ENCODE measurements at places on chromosomes 7 and 10.

DNA sequence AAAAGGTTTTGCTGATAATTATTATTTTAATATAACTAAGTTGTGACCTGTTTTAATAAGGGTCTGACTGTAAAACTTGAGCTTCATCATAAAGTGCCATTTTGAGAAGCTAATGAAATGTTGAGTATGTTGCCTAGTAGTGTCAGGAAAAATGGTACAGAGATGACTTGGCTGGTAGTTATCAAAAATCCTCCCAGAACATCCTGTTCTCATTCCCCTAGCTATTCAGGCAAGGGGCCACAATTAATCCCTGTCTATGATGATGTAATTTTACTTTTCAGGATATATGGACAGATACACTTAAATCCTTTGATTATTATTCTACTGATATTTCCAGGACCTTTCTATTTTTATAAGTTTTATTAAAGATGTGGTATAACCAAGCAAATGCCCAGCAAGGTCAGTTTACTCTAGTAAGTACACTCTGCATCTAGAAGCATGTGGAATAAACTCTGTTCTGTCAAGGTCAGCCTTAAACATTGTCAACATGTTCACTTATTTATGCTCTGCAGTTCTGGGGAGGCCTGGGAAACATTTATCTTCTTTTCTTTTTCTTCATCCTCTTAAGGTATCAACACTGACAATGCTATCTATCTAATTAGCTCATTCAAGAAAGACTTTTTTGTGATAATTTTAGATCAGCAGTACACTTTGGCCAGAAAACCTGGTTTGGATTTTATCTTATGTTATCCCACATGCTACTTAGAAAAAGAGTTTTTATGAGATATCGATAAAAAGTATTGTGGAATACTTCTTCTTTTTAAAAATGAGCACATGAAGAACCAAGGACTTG, 32.1 kb downstream of the BTRC start:
- DNase-seq, result no peak

- no peak for DNase-seq
These were observed 87.4 kb downstream of the EPC1 start for GRCh38 chr10:32259551-32259950.

DNA sequence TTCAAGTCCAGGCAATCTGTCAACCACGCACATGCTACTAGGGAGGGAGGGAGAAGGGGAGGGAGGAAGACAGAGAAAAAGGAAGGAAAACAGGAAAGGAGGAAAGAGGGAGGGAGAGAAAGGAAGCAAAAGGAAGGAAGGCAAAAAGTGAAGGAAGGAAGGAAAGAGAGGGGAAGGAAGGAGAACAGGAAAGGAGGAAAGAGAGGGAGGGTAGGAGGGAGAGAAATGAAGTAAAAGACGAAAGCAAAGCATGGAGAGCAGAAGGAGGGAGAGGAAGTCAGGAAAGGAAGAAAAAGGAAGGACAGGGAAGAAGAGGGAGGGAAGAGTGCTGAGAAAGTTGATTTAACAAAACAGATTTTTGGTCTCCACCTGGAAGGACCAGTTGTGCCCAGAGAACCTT, 25.6 kb downstream of the KLF6 start:
- DNase-seq, result no peak

GRCh38 chr7:96388166-96388565, 66.3 kb upstream of the SLC25A13 start:
- no peak for DNase-seq

GRCh38 chr7:130365511-130366441, 14.5 kb upstream of the CPA1 start:
- DNase-seq, result peak; percentile 77

- DNase-seq, result peak; percentile 35
These were observed 86.9 kb downstream of the JAZF1 start for GRCh38 chr7:28093623-28094232.

GRCh38 chr7:152751449-152752141, 8.0 kb upstream of the ACTR3B start:
- DNase-seq, result no peak

- no peak for DNase-seq
These were observed 48.0 kb downstream of the SEMA3C start for GRCh38 chr7:80870813-80871212.

GRCh38 chr10:129550658-129551057, 83.6 kb downstream of the MGMT start:
- DNase-seq, result no peak

- DNase-seq, result no peak
These were observed 202.4 kb upstream of the NEBL start for GRCh38 chr10:21099291-21100062.

DNA sequence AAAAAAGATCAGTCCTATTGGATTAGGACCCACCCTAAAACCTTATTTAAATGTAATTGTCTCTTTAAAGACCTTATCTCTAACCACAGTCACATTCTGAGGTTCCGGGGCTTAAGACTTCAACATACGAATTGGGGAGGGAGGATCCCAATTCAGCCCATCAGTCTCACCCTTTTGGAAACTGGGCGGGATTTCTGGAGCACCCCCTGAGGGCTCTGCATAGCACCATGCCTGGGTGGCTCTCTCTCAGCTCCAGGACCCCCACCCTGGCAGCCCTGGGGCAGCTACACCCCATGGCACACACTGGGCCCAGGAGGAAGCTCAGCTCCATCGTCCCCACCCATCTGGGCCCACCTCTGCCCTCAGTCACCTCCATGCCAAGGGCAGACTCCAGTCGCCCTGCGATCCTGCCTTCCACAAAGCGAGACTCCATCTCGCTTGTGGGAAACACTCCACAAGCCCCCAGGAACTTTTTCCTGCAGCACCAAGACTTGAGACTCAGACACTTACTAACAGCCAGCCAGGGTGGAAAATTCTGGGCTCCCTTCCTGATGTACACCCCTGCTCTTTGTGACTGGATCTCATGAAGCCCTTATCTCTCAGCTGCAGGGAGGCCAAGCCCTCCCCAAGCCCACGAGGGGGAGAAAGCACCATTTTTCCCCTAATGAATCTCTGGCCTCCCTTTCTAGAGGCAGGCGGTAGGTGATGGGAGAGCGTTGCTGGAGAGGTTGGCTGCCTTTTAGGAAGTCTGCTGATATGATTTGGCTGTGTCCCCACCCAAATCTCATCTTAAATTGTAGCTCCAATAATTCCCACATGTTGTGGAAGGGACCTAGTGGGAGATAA, 90.8 kb upstream of the KDM7A start:
- no peak for DNase-seq

DNA sequence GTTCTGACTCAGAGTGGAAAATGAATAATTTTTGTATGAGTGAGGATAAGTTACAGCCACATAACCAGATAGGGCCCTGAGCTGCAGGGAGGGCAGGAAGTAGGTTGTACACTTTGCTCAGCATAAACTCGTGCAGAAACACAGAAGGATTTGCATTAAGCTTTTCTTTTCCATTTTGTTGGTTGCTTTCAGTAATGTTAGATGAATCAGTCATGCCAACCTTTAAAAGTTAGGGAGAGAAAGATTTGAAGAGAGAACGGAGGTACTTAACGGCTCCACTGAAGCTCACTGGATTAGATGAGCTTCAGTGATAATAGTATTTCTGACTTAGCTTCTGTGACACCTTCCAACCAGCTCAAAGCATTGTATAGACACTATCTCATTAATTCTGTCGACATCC, 348.1 kb downstream of the GATA3 start:
- no peak for DNase-seq

- DNase-seq, result no peak
These were observed 764.6 kb downstream of the PHTF2 start for GRCh38 chr7:78563191-78563590.

DNA sequence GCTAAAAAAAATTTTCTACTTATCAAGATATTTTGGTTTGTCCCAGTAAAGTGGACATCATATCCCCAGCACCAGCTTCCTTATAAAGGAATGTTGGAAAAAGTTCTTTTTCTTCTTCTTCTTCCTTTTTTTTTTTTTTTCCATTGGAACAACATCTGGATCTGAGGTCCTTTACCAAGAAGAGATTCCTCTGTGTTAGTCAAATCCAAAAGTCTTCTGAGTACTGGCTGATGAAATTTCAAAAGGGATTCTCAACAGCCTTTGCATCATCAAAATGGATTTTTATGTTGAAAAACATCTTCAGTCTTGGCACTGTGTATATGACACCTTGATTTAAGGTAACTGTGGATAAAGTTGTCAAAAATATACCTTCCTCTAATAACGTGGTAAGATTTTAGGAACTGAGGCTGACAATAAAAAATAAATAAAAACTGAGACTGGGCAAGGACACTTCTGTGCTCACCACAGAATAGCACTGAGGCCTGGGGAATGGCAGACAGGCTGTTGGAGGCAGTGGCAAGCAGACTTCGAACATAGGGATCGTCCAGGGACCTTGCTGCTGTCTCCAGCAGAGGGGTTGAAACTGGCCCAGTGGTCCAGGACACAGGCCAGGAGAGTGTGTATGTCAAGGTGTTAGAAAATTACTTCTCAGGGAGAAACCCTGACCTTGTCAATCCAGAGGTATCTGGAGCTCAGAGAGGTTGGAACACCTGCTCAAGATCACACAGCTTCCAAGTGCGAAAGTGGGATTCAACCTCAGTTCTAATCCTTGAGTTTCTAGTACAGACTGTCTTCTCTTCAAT, 130.4 kb downstream of the PTPN20 start:
- no peak for DNase-seq

DNA sequence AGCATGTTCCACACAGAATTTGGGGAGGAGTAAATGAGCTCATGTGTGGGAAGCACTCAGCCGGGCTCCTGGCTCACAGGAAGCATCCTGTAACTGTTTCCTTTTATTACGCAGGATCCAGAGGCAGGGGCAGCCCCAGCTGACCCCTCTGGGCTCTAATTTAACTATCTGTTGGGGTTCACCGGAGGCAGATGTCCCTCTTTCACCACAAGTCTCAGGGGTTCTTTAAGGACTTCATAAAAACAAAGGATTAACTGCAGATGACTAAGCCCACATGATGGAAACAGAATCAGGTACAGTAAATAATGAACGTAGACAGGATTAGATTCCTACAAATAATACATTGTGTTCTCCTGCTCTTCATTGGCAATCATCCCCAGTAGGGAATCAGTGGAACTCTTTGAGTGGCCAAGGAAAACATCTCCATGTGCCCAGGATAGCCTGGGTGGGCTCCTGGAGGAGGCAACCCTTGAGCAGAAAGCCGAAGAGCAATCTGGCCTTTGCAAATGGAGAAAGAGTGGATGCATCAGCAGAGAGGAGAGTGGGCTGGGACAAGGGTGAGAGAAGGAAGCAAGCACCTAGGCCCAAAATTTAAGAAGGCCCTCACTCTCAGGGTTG, 24.6 kb downstream of the TBXAS1 start:
- no peak for DNase-seq

DNA sequence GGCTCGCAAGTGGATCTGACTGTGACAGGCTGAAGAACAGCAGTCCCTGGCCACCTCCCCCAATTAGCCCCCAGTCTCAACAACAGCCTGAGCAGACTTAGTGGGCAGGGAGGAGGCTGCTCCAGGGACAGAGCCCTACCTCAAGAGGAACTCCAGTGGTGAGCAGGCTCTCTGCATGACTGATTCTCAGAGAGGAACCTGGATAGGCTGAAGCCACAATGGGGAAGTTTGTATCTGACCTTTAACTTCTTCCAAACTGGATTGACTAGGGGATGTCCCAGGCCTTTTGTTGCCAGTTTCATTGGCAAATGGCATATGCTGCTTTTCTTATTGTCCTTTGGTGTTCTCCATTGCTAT, 93.0 kb downstream of the ARHGAP22 start:
- no peak for DNase-seq

DNA sequence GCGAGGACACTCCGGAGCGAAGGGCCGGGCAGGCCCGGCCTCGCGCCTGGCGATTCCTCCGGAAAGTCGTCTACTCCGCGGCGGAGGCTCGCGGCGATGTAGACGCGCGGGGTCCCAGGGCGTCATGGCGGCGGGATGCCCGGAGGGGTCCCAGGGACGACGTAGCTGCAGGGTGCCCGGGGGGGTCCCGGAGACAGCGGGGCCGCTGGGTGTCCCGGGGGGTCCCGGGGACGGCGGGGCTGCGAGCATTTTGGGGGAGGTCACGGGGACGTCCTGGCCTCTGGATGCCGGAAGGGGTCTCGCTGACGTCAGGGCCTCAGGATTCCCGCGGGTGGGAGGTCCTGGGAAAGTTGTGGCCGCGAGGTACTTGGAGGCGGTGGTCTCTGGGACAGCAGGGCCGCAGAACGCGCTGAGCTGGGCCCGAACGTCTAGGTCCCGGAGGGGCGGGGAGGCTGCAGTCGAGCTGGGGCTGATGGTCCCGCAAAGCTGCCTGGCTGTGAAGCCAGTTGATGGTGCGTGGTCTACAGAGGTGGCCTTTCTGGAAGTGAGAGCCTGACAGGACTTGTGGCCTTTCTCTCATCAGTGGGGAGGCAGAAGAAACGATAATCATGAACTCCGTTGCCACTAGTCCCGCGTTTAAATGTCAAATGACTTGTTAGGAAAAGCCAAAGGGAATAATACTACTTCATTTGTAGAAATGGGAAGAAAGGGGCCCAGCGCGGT, 637 bp downstream of the HSPA14 start:
- DNase-seq, result peak; percentile 45

- DNase-seq, result no peak
These were observed 252.7 kb downstream of the NEBL start for GRCh38 chr10:20644421-20644820.

GRCh38 chr7:143356414-143357050, 6.0 kb downstream of the FAM131B start:
- no peak for DNase-seq

GRCh38 chr7:36455646-36456045, 66.0 kb downstream of the ANLN start:
- no peak for DNase-seq

DNA sequence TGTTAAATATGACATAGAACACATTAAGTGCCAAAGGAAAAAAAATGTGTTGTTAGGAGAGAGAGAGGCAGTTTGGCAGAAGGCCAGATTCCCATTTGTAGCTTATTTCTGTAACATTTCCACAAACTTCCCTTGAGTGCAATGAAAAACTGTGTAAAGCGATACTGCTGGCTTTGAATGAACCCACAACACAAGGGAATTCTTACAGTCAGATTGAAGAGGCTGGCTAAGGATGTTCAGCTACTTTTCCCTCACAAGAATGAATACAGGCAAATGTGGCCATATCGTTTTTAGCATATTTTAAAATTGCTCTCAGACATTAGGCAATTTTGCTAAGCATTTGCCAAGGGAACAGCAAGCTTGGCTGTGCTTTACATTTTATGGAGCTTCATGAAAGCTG, 614.1 kb upstream of the FZD8 start:
- no peak for DNase-seq

DNA sequence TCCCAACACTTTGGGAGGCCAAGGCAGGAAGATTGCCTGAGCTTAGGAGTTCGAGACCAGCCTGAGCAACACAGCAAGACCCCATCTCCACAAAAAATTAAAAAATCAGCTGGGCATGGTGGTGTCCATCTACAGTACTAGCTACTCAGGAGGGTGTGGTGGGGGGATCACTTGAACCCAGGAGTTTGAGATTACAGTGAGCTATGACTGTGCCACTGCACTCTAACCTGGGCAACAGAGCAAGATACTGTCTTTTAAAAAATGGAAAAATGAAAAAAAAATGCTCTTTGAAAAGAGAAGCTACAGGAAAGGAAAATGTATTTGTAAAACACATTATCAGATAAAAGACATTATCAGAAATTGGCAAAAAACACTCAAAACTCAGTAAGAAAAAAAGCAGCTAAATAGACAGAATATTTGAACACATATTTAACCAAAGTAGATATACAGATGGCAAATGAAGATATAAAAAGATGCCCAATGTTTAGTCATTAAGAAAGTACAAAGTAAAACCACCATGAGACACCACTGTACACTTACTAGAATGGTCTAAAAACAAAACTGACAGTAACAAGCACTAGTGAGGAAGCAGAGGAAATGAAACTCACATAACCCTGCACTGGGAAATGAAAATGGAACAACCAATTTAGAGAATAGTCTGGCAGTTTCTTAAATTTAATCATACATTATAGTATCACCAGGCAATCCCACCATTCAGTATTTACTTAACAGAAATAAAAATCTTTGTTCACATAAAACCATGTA, 40.5 kb downstream of the NRBF2 start:
- no peak for DNase-seq
